ENCODE measurements at places on chromosomes 12 and 14.

GRCh38 chr14:39581474-39581873, 149.2 kb upstream of the FBXO33 start:
- DNase-seq, result no peak

- no peak for DNase-seq
Observed at GRCh38 chr14:24092505-24093206, 1.5 kb upstream of the PCK2 start.

DNA sequence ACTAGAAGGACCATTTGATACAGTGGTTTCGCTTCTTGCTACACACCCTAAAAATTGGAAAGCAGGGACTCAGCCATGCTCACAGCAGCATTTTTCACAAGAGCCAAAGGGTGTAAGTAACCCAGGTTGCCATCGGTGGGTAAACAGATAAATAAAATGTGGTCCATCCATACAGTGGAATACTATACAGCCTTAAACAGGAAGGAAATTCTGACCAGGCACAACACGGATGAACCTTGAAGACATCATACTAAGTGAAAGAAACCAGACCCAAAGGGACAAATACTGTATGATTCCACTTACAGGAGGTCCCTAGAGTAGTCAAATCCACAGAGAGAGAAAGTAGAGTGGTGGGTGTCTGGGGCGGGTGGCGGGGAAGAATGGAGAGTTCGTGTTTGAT, 220.9 kb downstream of the PHETA1 start:
- no peak for DNase-seq

DNA sequence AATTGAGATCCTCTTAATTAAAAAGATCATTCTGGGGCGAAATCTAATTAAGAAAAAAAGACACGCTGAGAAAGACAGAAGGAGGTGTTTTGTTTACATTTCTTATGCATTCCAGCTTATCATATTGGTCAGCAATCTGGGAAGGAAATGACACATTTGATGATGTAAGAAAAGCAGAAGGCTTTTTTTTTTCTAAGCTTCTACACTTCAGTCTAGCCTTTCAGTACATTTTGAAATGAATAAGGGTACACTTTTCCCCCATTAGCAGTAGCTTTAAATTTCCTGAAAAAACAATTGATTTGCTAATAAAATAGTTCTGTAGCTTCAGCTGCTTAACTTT, 5.9 kb upstream of the GSC start:
- DNase-seq, result no peak

DNA sequence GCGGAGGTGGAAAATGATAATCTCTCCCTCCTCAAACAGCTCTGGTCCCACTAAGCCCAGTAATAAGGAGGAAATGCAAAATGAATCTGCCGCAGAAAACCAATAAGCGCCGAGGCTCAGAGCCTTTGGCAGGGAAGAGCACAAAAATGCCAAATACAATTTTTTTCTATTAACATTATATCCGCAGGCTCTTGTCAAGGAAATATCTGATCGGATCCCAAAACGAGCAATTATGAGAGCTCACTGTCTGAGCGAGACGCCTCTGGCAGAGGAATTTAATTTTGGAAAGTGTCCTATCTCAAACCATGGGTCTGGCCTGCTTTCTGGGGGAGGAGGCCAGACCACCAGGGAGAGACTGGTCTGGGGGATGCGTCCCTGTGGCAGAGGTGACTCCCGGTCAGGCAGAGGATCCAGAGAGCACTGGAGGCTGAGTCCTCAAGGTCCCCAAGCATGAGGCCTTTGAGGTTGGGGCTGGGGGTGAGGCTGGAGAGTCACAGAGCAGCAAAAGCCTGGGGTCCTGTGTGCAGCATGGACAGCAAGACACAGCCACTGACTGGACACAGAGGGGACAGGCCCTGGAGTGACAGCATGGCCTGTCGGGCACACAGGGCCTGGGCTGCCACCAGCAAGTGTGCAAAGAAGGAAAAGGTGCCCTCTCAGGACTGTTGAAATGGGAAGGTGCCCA, 342.8 kb upstream of the SFSWAP start:
- DNase-seq, result no peak

DNA sequence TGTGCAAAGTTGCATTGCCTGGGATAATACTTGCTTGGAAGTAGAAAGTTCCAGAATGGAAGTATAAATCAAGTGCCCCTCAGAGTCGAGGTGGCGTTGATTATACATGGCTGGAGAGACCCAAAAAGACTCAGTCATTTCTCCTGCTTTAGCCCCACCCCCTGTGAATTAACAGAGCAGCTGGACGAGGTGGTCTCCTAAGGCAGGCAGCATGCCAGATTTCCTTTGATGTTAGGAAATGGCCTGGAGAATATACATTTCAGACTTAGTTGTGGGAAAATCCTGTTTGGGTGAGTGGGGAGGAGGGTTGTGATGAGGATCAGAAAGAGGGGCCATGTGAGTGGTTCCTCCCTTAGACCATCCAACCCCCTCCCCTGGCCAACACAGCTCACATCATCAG, 406.1 kb upstream of the TMPO start:
- no peak for DNase-seq

DNA sequence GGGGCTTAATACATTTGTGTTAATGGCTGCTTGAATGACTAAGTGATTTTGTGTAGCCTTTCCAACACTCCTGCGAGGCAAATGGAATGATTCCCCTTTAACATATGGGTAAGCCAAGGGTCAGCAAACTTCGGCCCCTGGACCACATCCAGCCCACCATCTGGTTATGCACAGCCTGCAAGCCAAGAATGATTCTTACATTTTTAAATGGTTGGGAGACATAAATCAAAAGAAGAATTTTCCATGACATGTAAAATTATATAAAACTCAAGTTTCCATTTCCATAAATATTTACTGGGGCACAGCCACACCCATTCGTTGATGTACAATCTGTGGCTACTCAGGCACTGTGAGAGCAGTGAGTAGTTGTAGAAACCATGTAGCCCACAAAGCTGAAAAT, 9.0 kb downstream of the SLC8B1 start:
- DNase-seq, result no peak

DNA sequence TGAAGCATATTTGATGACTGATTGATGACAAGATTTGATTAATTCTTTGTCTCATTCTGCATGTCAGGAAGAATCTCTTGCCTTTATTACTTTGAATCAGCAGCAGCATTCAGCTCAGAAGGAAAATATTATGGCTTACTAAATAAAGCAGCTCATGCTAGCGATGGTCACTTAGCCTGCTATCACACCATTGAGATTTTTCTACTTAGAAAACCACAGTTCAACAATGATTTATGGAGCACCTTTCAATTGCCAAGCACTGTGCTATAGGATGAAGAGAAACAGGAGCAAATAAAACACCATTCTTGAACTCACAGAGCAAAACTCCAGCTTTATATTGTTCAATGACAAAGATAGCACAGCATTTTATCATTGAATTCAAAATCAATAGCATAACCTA, 197.7 kb downstream of the CPNE8 start:
- no peak for DNase-seq

GRCh38 chr14:89226801-89227495, 190.1 kb downstream of the FOXN3 start:
- no peak for DNase-seq

DNA sequence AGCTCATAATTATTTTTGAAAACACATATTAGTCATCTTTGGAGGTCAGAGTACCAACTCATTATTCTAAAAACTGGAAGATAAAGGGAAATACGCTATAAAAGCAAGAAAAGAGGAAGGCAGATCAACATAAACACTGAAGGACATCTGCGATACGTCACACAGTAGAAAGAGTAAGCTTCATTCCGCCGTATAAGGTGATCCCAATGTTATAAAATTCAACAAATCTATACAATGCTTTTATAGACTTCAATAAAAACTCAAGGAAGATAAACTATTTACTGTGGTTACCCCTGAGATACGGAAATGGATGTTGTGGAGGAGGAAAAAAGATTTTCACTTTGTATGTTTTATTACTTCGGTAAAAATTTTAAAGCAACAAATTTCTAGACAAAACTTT, 92.6 kb downstream of the ITPR2 start:
- DNase-seq, result no peak

DNA sequence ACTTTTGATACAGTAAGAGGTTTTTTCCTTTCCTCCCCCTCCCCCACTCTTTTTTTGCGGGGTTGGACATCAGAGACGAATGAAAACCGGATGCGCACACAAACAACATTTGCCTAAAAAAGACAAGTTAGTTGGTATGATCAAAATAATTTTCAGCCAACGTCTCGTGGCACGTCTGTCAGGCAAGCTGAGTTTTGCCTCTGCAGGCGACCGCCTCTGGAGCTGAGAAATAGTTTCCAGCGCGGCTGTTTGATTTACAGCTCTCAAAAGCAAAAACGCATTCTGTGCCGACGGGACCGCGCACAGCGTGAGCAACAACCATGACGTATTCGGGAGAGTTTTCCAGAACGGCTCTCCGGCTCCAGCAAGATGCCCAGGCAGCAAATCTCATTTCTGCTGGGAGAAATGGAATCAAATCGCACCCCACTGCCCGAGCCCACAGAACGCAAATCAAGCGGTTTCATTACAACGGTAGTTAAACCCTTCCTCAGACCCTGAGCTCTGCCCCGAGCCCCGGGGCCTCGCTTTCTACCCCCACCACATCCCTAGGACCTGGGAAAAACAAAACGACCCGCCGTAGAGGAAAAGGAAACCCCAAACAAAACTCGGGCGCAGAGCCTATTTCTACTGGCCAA, 14.2 kb upstream of the CALM1 start:
- DNase-seq, result peak; percentile 51

- DNase-seq, result no peak
Observed at GRCh38 chr12:106120519-106121105, 18.1 kb downstream of the NUAK1 start.

GRCh38 chr14:45664668-45665356, 411.8 kb upstream of the MIS18BP1 start:
- no peak for DNase-seq

DNA sequence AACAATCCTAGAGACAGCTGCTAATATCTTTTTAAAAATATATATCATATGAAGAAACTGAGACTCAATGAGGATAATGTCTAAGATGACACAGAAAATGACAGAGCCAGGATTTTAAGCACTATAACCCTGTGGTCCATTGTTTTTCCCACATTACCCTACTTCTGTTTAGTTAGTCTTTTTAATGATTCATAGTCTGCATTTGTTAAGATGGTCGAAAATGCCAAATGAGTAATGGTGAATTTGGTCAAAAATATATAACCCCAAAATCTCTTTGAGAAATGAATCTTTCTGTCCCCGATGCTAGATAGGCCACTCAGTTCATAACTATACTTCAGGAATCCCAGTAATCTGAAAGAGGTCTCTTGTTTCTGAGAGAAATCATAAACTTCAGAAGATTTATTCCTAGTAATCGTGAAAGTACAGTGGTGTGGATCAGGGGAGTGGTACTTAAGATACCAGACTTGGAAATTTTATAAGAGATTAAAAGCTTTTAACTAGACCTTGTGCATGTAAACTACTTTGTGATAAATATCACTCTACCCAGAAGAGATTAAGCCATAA, 10.8 kb downstream of the RTRAF start:
- no peak for DNase-seq

DNA sequence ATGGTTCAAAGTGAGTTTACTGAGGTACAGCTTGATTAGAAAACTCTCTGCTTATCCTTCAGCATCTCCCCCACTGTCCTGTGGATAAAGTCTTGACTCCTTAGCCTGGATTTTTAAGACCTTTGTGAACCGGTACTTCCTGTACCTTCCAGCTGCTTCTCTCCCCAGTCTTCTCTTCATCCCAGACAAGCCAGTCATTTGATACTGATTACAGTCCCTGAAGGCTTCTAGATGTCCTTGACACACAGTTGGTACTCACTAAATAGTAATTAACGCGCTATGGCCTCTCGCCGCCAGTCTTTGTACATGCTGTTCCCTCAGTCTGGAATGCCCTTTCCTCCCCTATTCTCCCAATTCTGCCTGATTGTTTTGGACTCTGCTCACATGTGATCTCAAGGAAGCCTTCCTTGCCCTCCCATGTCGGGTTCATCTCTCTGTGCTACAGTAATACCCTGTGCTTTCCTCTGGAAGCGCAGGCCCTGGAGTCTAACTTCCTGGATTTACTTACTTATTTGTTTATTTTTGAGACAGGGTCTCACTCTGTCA, 50.6 kb upstream of the PTGR2 start:
- no peak for DNase-seq

DNA sequence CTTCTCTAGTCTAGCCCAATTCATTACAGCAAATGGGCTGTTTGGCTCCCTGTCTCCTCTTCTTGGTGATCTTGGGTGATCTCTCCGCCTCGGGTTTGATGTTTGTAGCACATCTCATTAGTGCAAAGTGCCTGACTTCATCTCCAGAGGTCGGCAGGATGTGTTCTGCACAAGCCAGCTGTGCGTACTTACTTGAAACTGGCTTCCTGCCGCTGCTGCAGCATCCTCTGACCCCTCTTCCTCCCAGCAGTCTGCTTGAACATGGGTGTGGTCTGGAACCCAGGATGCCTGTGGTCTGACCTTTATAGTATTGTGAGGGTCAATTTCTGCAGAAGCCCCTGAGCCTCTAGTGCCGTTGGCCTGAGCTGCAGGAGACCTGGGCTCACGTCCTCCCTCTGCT, 99.2 kb downstream of the BEGAIN start:
- DNase-seq, result no peak

GRCh38 chr12:31234053-31234840, 91.7 kb downstream of the SINHCAF start:
- DNase-seq, result no peak

- DNase-seq, result no peak
Observed at GRCh38 chr12:127767656-127768055, 499.3 kb upstream of the TMEM132C start.

- no peak for DNase-seq
Observed at GRCh38 chr12:95857156-95857555, 1.6 kb upstream of the SNRPF start.

DNA sequence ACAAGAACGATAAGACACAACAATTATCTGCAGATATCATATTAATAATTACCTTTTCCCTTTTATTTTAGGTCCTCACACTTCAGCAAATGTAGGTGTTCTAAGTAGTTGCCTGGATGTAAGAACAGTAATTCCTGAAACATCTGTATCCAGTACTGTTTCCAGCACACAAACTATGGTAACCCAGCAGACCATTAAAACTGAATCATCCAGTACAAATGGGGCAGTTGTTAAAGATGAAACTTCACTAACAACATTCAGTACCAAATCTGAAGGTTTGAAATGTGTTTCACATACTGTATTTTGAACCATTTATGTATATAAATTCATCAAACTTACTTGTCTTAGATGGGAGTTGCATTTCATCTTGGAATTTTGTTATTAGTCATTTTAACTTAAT, 31.0 kb downstream of the HCFC2 start:
- no peak for DNase-seq

- DNase-seq, result no peak
Observed at GRCh38 chr12:52279422-52280318, 5.2 kb downstream of the KRT86 start.

GRCh38 chr14:94936401-94936892, 166.5 kb upstream of the GSC start:
- DNase-seq, result no peak

- DNase-seq, result no peak
Observed at GRCh38 chr12:92568691-92569090, 134.1 kb upstream of the PLEKHG7 start.

DNA sequence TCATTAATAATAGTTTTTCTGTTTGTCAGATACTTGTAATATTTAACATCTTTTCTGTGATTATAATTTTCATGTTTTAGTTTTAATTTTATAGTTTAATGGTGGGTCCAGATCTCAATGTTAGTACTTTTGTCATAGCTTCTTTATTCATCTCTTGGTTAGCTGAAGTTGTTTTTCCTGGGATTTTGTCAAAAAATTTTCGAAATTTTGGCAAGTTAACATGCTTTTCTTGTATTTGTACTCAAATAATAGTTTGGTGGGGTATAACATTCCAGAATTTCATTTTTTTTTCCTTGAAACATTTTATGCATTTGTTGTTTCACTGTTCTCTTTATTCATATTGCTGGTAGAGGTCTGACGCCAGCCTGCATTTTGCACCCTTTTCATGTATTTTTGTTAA, 45.5 kb downstream of the KTN1 start:
- no peak for DNase-seq
